EL (cell line): ENCODE measurements at places on chromosomes 7 and 10.

GRCh38 chr7:95547361-95548348 is 48.7 kb downstream of the PDK4 start:
- no peak for DNase-seq

- no peak for DNase-seq
These were observed 261.7 kb upstream of the SEMA3C start for GRCh38 chr7:81180573-81180972.

DNA sequence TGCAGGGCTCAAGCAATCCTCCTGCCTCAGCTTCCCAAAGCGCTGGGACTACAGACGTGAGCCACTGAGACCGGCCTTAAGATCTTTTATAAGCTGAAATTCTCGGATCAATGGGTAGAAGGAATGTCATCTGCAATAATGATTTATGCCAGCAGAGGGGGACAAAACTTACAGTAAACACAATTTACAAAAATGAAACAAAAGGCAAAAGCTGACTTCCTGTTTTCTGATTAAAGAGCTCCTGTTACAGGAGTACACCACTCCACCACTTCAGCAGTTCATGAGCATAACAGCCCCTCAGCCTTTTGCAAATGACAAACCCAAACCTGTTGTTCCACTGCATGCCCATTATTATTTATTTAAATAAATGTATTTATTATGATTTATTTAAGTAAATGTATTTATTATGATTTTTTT is 88.5 kb upstream of the ATP6V0A4 start:
- DNase-seq, result peak; percentile 73

GRCh38 chr7:121272676-121273075 is 56.1 kb upstream of the WNT16 start:
- no peak for DNase-seq

- no peak for DNase-seq
These were observed 29.8 kb upstream of the FIGNL1 start for GRCh38 chr7:50479743-50480517.

- no peak for DNase-seq
These were observed 4.7 kb downstream of the UBTD1 start for GRCh38 chr10:97503406-97503805.

GRCh38 chr7:117269417-117269816 is 53.4 kb downstream of the WNT2 start:
- peak; percentile 90 for DNase-seq

DNA sequence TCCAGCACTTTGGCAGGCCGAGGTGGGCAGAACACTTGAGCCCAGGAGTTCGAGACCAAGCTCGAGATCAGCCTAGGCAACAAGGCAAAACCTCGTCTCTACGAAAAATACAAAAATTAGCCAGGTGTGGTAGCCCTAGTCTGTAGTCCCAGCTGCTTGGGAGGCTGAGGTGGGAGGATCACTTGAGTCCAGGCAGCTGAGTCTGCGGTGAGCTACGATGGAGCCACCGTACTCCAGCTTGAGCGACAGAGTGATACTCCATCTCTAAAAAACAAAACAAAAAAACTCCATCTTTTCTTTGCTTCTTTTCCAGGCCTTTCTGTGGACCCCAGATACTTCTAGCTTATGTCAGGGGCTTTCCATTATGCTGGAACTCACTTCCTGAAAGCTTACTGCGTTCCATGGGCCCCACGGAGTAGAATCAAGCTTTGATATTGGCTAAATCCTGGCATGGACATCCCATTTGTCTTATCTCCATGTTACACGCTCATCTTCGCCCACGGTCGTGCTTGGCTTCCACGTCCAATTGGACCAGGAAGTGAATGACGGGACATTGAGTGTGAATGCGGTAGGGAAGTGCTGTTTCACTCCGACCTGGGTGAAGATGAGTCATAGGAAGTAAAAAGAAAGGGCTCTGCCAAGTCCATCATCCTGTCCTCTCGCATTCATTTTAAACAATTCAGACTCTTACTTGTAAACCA is 45.7 kb downstream of the FAM171A1 start:
- DNase-seq, result peak; percentile 74

DNA sequence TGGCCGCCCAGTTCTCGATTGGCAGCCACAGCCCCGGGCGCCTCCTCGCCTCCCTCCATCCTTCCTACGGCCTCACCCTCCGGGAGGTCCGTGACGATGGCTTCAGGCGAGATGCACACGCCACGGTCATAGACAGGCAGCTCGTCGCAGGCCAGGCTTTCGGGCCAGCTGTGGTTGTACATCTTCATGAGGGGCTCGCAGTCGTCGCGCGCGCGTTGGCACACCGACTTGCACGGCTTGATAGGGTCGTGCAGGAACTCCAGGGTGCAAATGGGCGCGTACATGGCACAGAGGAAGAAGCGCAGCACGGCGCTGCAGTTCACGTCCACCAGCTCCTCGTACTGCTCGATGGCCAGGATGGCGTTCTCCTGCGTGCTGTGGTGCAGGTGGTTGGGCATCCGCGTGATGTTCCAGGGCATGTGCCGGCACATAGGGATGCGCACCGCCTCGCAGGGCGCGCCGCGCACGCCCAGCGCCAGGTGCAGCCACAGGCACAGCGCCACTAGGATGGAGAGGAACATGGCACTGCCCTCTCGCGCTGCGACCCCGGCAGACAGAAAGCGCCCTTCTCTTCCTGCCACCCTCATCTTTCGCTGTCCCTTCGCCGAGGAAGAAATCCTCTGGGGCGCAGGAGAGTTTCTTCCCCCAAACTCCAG is 472 bp downstream of the SFRP4 start:
- DNase-seq, result no peak
